ENCODE measurements at places on chromosomes 7 and 10.

DNA sequence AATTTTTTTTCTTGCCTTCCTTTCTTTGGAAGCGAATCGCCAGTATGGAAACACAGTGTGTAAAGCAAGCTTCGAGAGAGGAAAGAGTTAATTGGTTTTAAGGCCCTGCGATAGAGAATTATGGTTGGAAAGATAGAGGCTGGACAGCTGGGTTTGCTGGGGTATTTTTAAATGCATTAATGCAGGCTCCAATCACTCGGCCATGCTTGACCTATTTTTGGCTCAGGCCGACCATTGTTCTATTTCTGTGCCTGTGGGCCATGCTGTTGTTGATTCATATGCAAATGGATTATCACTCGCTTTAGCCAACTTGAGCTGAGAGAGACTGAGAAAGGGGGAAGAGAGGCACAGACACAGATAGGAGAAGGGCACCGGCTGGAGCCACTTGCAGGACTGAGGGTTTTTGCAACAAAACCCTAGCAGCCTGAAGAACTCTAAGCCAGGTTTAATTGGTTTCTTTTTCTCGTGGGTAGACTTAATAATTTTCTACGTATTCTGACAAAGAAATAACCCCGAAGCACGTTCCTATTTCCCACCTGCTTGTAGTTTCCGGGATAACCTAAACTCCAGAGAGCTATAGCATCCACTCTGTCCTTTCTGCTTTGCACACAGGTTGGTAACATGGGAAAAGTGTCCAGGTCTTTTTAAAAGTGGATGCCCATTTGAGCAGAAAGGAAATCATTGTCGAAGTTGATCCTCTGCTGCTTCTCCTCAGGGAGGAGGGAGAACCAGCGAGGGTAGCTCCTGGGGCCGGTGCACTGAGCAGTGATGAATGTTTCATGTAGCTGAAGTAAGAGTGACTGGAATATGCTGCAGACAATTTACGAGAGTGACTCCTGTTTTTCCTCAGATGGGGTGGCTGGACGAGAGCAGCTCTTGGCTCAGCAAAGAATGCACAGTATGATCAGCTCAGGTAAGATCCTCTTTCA is at the start of gene HDAC9:
TSS of gene HDAC9 (plus strand) at position 338 of the 929 bp plus-strand sequence. CDS start at position 892, 554 bp downstream.
- peak; percentile 91 for DNase-seq

DNA sequence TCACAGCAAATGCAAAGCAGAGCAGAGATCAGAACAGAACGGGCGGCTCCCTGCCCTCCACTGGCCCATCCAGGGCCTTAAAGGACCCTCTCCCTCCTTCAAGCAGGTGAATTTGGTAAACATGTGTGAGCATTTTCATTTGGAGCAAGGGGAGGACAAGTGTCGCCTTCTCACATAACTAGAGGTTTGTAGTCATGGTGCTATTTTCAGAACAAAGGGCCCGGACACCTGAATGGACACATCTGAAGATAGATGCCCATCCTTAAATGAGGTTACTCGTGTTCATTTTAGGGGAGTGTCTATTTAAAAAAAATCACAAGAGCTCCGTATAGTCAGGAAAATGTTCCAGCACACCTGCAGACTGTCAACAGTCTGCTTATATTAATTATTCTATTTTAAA is 153.8 kb downstream of the PRKCQ start:
- no peak for DNase-seq

GRCh38 chr10:74669210-74669609 is 157.2 kb upstream of the KAT6B start:
- DNase-seq = no peak

GRCh38 chr7:50982626-50983025 is 199.9 kb upstream of the GRB10 start:
- DNase-seq = peak; percentile 58

DNA sequence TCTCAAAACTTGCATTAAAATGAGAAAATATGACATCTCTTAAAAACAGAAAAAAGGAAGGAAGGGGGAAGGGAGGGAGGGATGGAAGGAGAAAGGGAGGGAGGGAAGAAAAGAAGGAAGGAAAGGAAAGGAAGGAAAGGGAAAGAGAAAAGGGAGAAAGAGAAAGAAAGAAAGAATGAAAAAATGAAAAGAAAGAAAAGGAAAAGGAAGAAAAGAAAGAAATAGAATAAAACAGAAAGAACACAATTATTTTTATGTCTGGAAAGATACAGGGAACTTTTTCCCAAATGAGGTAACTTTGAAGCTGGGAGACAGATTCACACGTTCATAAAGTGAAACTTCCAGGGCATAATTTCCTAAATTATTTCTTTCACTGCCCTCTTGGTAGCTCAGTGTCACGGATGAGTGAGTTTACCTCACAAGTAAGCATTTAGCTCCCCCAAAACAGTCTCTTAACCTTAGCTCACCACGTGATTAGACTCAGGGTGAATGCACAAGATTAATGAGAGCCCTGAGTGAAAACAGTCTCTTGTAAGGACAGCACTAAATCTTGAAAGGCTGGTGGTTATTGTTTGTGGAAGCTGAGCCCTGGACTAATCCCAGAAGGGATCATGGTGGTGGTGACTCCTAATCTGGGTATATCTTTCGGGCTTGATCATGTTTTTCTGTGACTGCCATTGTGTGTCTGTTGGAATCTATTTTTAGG is 74.1 kb upstream of the HDAC9 start:
- peak; percentile 88 for DNase-seq

- no peak for DNase-seq
These were observed 22.0 kb upstream of the MAGI2 start for GRCh38 chr7:79475455-79475854.

DNA sequence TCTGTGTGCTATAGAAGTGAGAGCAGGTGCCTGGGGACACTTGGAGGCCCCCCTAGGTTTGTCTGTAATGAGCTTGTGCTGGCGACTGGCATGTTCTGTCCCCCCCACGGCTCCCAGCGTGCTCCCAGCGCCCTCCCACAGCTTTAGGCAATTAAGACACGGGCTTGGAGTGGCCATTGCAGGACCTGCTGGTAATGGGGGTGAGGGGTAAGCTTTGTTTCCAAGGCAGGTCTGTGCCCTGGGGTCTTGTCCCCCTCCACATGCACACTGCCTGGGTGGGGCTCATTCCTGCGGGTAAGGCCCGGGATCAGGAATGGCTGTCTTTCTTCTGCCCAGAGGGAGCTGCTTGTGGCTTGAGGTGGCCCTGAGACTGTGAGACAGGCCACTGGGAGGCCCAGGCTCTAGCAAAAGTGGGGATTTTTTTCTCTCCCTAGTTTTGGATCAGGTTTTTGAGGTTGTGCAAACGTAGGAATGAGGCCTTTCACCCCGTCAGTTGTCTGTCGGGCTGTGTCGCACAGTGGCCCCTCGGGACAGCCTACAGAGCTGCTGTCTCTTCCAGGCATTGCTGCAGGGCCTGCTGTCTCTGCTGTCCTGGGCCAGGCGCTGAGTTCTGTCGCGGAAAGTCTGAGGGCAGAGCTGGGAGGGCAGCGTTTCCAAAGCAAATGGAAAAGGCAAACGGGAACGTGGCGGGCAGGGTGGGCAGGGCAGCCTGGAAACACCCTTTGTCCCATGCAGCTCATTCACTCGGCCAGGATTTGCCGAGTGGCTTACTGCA is 107.4 kb downstream of the LHPP start:
- no peak for DNase-seq

GRCh38 chr7:36967387-36967786 is 243.1 kb upstream of the AOAH start:
- DNase-seq = peak; percentile 70

DNA sequence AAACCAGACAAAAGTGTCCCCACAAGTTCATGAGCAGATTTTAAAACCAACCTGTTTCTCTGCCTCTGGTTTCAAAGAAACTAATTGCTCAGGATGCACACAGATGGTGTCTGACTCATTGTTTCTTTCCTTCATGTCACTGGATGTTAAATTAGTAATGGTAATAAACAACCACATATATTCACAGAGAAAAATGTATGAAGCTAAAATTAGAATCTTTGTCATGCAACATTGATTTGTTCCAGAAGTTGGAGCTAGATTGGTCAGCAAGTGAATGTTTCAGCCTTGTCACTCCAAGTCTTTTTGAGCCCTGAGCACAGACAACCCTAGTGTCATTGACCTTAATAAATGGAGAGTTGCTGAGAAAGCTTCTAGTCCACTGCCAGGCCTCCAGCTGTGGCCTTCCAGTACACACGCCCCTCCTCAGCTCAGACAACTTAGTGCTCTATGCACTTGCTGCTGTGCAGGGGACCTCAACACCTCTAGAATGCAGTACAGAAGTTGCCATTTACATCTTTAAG is 175.9 kb downstream of the CCDC71L start:
- no peak for DNase-seq

DNA sequence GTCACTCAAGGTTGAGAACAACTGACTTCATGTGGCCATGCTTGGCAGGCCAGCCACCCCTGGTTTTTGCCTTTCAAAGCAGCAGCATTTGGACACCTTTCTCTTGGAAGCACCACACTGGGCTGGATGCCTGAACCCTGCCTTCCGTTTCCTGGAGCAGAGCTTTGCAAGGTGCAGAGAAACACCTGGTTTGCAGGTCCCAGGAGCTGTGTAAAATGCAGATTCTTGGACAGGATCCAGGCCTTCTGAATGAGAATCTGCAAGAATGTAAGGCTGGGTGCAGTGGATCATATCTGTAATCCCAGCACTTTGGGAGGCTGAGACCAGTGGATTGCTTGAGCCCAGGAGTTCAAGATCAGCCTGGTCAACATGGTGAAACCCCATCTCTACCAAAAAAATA is 18.0 kb upstream of the DUSP5 start:
- no peak for DNase-seq

GRCh38 chr7:112398534-112398933 is 51.7 kb upstream of the IFRD1 start:
- DNase-seq = no peak

DNA sequence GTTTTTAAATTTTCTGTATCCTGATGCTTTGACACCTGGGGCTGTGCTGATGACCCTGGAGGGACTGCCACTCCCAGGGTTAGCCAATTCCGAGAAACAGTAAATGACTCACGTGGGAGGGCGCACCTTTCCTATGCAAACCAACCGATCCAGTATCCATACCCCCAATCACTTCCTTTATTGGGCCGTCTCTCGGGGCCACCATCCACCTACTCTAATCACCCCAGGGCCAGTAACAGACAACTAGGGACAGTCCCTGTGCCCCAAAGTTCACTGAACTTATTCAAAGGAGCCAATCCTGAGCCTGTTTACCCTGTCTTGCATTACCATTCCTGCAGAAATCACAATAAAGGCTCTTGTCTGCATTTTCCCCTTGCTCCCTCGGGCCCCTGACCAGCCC is 6.6 kb upstream of the LGI1 start:
- DNase-seq = no peak

DNA sequence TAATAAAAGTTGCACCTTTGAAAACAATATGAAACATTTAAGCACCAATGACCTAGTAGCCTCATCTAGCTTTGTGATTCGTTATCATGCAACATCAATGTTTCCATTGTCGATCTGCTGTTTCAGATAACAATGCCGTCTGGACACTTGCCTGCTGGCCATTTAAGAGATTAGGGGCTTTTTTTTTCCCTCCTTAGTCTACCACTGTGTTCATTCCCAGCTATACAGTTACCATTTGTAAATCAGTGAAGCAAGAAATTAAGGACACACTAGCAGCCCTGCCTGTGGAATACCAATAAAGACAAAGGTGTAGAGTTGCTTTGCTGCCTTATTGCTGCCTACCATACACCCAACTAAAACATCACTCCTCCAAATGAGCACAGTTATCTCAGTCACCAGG is 37.6 kb upstream of the MYO3A start:
- DNase-seq = peak; percentile 4

GRCh38 chr7:22601003-22601402 is 101.0 kb upstream of the STEAP1B start:
- no peak for DNase-seq

- DNase-seq = no peak
These were observed 122.3 kb downstream of the IMMP2L start for GRCh38 chr7:111439977-111440376.

GRCh38 chr10:133438711-133439273 is 14.4 kb upstream of the SPRN start:
- peak; percentile 16 for DNase-seq

DNA sequence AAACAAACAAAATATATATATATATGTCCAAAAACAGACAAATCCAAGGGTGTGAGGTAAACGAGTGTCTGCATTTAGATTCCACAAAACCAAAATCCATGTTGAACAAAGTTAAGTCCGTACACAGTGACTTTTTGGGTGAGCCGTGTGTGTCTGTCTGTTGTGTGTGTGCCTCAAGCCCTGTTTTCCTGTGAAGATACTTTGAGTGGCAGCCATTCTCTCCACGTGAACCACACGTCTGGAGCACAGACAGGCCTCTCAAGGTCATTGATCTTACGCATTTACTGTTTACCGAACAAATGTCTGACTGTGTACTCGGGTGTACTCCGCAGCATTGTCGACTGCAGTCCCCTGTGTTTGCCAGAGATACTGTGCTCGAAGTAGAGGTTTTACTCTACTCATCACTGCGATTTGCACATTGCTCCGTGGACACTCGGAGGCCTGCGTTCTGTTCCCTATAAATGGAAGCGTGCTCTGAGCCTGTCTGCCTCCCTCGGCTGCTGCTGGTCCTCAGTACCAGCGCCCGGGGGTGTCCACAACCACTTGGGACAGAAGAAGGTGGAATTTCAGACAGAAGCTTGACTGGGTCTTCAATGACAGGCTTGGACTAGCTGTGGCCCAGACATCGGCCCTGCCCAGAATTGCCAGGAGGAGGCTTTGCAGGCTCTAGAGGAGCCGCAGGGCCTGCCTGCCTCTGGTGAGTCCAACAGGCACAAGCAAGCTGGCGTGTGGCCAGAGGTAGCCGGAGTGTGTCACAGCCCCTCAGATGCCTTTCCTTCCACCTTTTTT is 22.1 kb downstream of the CYP17A1 start:
- no peak for DNase-seq

- DNase-seq = peak; percentile 13
These were observed 178.0 kb downstream of the SRPK2 start for GRCh38 chr7:105210721-105211205.

- DNase-seq = no peak
These were observed 32.2 kb upstream of the EXOC6 start for GRCh38 chr10:92816091-92816531.

GRCh38 chr7:92763636-92764423 is 72.5 kb downstream of the CDK6 start:
- peak; percentile 67 for DNase-seq

DNA sequence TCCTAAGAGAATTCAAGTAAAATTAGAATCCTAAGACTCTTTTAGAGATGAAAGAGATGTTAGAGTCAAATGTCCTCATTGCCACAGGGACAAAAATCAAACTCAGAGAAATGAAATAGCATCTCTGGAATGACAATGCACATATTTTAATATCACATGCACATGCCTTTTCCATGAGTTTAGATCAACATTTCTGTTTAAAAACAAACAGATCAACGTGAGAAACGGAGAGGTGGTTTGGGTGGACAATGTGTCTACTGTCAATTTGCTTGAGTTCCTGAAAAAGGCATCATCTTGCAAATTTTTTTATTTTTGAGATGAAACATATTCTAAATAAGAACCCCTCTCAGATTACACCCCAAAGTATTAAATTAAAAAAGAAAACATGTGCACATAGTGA is 130.0 kb downstream of the CHRM2 start:
- no peak for DNase-seq

GRCh38 chr10:43648095-43648397 is 635 bp downstream of the ZNF32 start:
- no peak for DNase-seq

- DNase-seq = peak; percentile 32
These were observed 12.9 kb downstream of the TTYH3 start for GRCh38 chr7:2644562-2645273.

Measured in NCI-H82 (cell line).